Thoracic aorta (tissue), 2 donors: ENCODE measurements at places on chromosomes 5 and 9. TPM values are rescaled to one million over a fixed set of nuclear protein-coding genes. Genes with fewer than 3 reads are reported as not detected.

The OTP gene
- not detected for total RNA-seq

The LHFPL2 gene
- total RNA-seq = 72.6 TPM

The IFNA2 gene
- not detected for total RNA-seq

The SMIM33 gene
- not detected for total RNA-seq

The TAF1L gene
- total RNA-seq = not detected

The UNC13B gene
- 38.1 TPM for total RNA-seq

The FGF10 gene
- 6.0 TPM for total RNA-seq

The KCNN2 gene
- not detected for total RNA-seq

The ADAMTS2 gene
- total RNA-seq = 34.4 TPM

The MGAT4B gene
- 66.5 TPM for total RNA-seq

The CTXN3 gene
- not detected for total RNA-seq

The SETD9 gene
- total RNA-seq = 5.1 TPM

The PCDHB4 gene
- total RNA-seq = 14.5 TPM

The NTNG2 gene
- total RNA-seq = 2.0 TPM

The THBS4 gene
- 13.5 TPM for total RNA-seq

The KCNIP1 gene
- not detected for total RNA-seq

The C1QTNF2 gene
- total RNA-seq = 13.8 TPM

The PTGER4 gene
- total RNA-seq = 45.9 TPM

The MSX2 gene
- 2.0 TPM for total RNA-seq

The ROR2 gene
- total RNA-seq = 0.68 TPM

The CDH9 gene
- total RNA-seq = not detected

The TPD52L3 gene
- total RNA-seq = not detected

The KCNT1 gene
- total RNA-seq = 0.28 TPM

The ANKRD31 gene
- 0.14 TPM for total RNA-seq

The FAM221B gene
- not detected for total RNA-seq

The PAM gene
- 806 TPM for total RNA-seq

The HTR1A gene
- 0.78 TPM for total RNA-seq

The PIP5KL1 gene
- 6.0 TPM for total RNA-seq

The CACNA1B gene
- 0.14 TPM for total RNA-seq

The RANBP3L gene
- 10.7 TPM for total RNA-seq

The HTR4 gene
- total RNA-seq = 3.9 TPM

The PRLR gene
- total RNA-seq = 2.6 TPM

The NMUR2 gene
- not detected for total RNA-seq

The TEX48 gene
- not detected for total RNA-seq

The OLFM1 gene
- total RNA-seq = 14.5 TPM

The HRCT1 gene
- 23.6 TPM for total RNA-seq

The WWC1 gene
- total RNA-seq = 3.6 TPM

The ASB6 gene
- total RNA-seq = 31.0 TPM

The AHRR gene
- 0.85 TPM for total RNA-seq

The SHC3 gene
- total RNA-seq = 1.8 TPM

The GRAMD2B gene
- total RNA-seq = 59.3 TPM

The TAL2 gene
- not detected for total RNA-seq

The TSC1 gene
- total RNA-seq = 65.4 TPM

The CATSPER3 gene
- not detected for total RNA-seq

The SLC46A2 gene
- total RNA-seq = 2.7 TPM

The PAEP gene
- not detected for total RNA-seq

The CEP72 gene
- total RNA-seq = 2.0 TPM

The GNE gene
- total RNA-seq = 26.1 TPM

The EMB gene
- total RNA-seq = 20.8 TPM

The MLANA gene
- not detected for total RNA-seq

The RMRP gene
- 1,550 TPM for total RNA-seq

The ZNF366 gene
- total RNA-seq = 2.2 TPM
